ENCODE measurements at places on chromosomes 3 and 15.

- peak; percentile 64 for DNase-seq
These were observed 65.6 kb downstream of the SLC6A6 start for GRCh38 chr3:14467814-14468620.

DNA sequence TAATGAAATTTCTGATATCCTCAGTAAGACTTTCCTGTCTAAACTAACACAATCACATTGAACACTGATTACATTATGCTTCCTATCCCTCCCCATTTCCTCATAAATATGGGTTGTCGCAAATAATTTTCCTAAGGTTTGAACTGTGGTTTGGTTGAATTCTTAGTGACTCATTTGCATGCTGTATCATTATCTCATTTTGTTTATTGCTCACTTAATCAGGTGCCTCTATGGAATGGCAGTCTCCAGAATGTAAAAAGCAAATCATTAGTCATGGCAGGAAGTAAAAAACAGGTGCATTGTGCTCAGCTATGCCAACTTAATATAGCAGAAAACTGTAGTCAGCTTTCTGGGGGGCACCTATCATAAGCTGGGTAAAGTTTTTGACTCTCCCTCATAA is 216.0 kb upstream of the ZBTB20 start:
- no peak for DNase-seq

DNA sequence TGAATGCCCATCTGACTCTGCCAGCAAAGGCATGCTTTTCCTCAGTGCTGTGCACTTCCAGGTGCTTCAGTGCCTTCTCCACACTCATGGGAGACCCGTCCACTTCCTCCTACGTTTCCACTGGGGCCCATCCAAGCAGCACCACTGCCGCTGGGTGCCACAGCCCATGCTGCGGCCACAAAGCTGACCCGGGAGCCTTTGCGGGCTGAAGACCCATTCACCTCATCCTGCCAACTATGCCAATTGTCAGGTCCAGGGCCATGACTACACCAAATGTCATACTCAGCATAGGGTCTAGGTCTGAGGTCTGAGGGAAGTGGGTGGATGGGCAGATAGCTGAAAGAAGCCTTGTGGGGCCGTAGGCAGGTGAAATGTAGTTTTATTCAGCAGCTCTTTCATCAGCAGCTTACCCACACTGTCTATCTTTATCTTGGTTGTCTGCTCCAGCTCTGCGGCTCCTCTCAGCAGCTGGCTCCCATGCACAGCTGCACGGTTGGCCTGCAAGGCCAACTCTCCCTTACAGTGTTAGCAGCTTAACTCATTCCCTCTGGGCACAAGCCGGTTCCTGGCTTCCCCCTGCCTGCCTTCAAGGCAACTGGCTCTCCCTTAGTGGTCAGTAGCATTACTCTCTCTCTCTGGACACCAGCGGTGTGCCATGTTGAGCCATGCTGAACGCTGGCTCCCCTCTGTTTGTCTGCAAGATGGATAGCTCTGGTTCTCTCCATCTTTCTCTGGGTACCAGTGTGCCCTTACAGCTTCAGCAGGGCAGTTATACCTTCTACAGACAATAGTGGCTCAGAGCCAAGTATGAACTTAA is 63.7 kb upstream of the SIAH2 start:
- no peak for DNase-seq

DNA sequence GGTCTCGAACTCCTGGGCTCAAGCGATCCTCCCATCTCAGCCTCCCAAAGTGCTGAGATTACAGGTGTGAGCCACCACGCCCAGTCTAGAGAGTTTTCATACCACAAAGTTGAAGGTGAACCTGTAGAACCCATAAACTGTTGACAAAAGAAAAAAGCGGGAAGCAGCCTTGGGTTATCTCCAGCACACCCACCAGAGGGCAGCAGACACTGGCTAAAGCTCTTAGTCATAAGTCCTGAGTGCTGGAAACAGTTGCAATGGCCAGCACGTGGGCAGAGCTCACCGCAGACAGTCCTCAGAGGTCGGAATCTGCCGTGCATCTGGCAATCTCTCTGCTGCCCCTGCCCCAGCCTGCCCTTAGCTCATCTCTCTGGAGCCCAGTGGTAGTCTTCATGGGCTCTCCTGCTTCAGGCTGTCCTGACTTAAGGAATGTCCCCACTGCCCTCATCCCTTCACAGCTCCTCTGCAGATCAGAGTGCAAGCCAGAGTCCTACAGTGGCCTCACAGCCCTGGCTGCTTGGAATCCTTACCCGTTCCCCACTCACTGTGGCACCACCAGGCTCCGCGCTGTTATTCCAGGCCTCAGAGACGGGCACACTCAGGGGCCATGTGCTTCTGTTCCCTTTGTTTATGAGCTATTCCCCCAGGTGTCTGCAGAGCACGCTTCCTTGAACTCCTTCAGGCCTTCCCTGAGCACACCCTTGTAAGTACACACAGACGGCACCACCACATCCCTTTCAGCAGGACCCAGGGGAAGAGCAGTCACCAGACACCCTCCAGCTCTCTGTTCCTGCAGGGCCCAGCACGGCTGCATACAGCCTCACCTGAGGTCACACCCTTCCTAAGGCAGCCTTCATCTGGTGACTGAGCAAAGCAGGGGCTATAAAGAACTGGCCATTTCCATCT is 8.8 kb upstream of the ELP6 start:
- DNase-seq, result peak; percentile 83

GRCh38 chr15:33801954-33802353 is 166.3 kb upstream of the CHRM5 start:
- no peak for DNase-seq

DNA sequence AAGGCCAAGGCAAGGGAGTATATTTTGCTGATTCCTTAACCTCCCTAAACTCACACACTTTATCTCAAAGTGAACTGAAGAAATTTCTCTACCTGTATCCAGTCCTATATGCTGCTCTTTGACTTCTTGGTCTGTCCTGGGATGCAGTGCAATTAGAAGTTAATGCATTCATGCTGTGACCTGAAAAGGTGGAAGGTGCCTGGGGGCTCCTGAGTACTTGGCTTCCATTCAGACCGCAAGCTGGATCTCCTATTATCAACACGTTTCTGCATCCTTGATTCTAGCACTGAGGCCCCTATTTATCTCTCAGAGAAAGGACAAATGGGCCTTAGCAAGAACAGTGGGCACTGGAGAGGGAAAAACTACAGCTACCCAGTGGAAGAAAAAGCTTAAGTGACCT is 17.7 kb upstream of the CADPS start:
- DNase-seq, result no peak

GRCh38 chr3:149767720-149768119 is 15.4 kb upstream of the COMMD2 start:
- DNase-seq, result no peak

DNA sequence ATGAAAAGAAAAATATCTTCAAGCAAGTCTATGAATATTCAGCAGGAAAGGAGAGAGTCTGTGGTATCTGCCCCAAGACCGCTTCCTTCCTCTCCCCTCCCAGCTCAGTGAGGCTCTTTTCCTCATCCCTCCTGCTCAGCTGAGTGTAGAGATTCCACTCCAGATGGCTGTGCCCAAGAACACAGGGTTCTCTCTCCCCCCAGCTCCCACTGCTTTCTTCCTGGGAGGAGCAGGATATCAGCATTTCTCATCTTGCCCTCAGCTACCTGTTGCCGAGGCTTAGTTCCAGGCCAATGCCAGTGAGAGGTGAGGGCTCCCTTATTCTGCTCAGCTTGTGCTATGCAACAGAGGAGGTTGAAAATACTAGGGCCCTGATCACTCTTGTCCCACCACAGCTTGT is 211.9 kb downstream of the SV2B start:
- peak; percentile 42 for DNase-seq

DNA sequence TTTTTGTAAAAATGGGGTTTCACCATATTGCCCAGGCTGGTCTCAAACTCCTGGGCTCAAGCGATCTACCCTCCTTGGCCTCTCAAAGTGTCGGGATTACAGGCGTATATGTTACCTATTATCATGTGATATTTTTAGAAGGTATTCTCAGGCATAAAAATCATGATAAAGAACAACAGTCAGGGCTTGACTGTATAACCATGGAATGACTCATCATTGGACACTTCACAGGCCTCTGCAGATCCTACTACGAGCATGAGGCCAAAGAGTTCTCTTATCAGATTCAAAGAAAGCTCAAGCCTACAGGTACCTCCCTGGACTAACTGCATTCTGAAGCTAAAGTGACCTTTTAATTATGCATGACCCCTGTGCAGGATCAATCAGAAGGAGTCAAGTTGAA is 91.7 kb upstream of the PRICKLE2 start:
- no peak for DNase-seq

DNA sequence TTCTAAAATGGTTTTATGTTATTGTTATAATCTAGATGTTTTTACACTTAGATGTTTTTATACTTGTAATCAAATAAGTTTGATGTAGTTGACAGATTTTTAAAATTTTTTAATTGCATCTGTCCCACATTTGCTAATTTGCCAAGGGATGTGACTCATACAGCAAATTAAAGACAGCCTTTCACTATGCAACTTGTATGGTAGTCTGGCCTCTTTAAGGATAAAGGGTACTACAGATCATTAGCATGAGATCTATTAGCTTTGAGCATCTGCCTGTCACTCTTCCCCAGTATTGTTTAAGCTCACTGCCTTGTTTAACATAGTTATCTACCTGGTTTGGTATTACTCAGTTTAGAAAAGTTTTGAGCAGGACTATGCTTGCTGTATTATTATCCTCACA is 83.0 kb downstream of the NPTN start:
- DNase-seq, result no peak

- no peak for DNase-seq
These were observed 167.6 kb upstream of the CADPS start for GRCh38 chr3:63042833-63043232.

GRCh38 chr3:104323226-104323625 is 1043.5 kb upstream of the ALCAM start:
- DNase-seq, result no peak

GRCh38 chr3:152245498-152246170 is 23.1 kb upstream of the MBNL1 start:
- peak; percentile 44 for DNase-seq

- DNase-seq, result no peak
These were observed 70.5 kb upstream of the SLC4A7 start for GRCh38 chr3:27554706-27555105.

GRCh38 chr3:124298951-124299350 is 307.0 kb upstream of the ROPN1 start:
- DNase-seq, result no peak

- DNase-seq, result no peak
These were observed 318.2 kb upstream of the TMCO5A start for GRCh38 chr15:37616215-37616614.

DNA sequence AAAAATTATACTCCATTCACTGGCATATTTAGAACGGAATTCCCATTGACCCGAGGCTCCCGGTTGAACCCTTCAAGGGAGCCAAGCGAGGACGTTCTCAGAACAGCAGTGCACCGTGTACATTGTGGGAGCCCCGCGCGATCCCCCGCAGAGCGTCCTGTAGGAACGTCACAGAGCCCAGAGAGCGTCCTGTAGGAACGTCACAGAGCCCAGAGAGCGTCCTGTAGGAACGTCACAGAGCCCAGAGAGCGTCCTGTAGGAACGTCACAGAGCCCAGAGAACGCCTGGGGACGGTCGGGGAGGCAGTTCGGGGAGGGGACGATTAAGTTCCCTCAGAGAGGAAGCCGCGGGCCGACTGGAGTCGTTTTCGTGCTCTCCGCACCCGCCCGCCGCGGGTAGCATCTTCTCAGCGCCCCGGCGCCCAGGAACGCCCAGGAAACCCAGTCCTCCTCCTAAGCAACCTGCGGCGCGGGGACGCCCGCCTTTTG is 506 bp upstream of the ATP1B3 start:
- peak; percentile 80 for DNase-seq

GRCh38 chr3:149959443-149959842 is 11.3 kb downstream of the PFN2 start:
- DNase-seq, result no peak

DNA sequence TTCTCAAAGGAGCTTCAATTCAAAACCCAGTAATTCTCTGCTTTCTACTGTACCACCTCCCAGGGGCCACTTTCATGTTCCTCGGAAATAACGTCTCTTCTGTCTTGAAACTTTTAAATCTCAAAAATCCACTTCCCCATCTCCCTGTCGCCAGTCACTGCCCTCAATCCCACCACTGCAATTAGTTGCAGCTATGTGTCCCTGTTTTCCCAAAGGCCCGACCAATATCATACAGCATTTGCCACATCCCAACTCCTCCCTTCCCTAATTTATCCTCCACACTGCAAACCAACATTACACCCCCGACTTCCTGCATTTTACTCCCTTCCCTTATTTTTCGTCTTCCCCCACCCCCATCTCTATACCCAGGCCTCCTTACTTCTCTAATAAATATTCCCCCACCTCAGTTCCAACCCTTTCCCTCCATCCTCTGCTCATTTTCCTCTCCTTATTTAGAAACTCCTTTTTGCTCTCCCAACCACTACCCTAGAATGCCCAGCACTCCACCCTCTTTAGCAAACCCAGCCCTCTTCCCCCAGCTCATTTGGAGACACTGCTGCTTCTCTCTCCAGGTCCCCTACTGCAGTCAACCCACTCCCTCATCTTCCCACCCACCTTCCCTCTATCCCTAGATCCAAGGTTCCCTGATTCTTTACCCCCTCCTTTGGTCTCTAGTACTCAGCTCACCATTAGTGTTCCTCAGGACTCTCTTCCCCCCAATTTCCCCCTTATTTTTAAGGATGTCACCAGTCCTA is 1.1 kb downstream of the NPTN start:
- DNase-seq, result peak; percentile 10

- peak; percentile 2 for DNase-seq
These were observed 33.3 kb downstream of the TSPAN3 start for GRCh38 chr15:77037388-77038209.

DNA sequence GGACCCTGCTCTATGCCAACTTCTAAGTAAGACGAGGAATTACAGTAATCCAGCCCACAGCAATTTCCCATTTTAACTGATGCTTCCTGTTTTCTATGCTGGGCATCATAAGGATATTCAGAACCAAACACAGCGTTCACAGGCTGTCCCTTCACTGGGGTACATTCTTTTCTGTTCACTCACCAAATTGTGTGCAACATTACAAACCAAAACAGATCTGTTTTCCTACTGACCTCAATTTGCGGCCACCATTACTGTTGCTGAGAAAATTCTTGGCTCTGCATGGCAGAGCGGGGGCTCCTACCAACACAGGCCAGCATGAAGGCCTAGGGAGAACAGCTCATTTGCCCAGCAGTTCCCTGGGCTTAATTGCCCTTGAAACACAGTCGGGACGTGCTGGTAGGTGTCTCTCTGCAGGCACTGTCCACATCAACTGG is 76.5 kb downstream of the MYO1E start:
- DNase-seq, result no peak

GRCh38 chr3:126277629-126278378 is 79.4 kb downstream of the KLF15 start:
- DNase-seq, result no peak
